ENCODE measurements at places on chromosomes 1 and 21.

- DNase-seq = no peak
Measured at GRCh38 chr1:1361233-1361981, 3.1 kb upstream of the MXRA8 start.

- DNase-seq = no peak
Measured at GRCh38 chr1:202439308-202439707, 90.8 kb downstream of the PPP1R12B start.

DNA sequence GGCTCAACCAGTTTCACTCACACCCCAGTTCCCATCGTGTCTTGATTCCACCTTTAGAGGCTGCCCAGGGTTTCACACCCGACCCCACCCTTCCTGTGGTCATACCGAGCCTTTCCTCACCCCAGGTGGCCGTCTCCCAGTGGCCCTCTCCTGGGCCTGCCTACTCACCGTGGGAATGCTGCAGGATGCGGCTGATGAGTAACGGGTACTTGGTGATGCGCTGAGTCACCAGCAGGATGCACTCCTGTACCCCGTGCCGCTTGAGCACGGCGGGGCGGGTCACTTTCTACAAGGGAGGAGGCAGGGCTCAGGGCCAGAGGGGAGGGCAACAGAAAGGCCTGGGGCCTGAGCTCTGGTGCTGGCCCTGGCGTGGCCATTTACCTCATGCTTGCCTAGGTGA lies 16.4 kb downstream of the ARHGEF2 start:
- DNase-seq = peak; percentile 42

GRCh38 chr1:113438505-113439276 lies 48.4 kb downstream of the MAGI3 start:
- no peak for DNase-seq

GRCh38 chr1:24973315-24973714 lies 43.2 kb upstream of the RUNX3 start:
- DNase-seq = no peak

DNA sequence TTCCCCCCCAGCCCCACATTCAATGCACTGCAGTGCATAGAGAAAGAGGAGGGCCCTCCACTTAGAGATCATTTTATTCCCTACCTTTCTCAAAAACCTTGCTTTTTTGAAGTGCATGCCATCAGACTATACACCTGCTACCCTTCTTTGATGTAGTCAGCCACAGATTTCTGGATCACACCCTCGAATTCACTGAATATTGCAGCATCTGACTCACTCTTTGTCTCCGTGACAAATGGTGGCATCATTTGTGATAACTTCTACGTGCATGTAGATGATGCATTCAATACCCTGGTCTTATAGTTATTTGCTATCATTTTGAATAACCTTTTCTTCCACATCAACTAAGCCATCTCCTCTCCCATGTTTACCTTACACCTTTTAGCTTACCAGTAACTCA lies 310.3 kb upstream of the SGIP1 start:
- no peak for DNase-seq

DNA sequence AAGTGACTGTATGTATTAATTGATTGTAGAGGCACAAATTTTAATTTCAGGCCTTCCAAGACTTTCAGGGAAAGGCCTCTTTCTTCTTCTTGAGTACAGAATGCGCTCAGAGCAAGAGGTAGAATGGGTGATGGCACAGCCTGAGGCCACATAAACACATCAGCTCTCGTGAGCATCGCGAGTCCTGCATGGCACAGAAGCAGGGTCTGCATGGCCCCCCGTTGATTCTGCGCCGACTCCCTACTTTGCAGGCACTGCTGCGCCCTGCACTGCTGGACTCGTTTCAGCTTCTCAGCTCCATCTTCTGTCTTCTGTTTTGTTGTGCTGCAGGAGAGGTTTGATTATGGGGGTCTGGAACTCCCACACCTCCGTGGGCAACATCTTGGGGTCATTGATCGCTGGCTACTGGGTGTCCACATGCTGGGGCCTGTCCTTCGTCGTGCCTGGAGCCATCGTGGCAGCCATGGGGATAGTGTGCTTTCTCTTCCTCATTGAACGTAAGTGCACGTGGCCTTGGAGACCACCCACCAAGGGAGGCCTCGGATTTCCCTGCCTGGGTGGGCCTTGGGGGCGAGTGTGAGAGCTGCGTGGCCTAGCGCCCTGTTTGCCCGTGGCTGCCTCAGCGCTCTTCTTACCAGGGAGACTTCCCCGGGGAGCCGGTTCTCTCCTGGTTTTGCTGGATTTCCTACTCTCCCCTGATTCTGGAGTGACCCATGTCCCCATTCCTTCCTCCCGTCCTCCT lies 29.6 kb downstream of the SLC37A1 start:
- no peak for DNase-seq

DNA sequence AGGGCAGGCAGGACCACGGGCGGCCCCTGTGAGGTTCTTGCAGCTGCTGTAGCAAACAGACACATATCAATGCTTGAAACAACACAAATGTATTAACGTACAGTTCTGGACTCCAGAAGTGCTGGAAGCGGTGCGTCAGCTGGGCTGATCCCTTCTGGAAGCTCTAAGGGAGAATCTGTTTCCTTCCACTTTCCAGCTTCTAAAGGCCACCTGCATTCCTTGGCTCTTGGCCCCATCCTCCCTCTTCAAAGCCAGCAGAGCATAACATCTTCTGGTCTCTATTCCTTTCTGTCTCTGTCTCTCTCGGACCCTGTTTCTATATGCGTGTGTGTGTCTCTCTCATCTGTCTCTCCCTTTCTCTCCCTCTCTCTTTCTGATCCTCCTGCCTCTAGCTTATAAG lies 102.3 kb downstream of the SPSB1 start:
- DNase-seq = no peak

GRCh38 chr1:59355361-59355760 lies 58.5 kb downstream of the FGGY start:
- DNase-seq = no peak

DNA sequence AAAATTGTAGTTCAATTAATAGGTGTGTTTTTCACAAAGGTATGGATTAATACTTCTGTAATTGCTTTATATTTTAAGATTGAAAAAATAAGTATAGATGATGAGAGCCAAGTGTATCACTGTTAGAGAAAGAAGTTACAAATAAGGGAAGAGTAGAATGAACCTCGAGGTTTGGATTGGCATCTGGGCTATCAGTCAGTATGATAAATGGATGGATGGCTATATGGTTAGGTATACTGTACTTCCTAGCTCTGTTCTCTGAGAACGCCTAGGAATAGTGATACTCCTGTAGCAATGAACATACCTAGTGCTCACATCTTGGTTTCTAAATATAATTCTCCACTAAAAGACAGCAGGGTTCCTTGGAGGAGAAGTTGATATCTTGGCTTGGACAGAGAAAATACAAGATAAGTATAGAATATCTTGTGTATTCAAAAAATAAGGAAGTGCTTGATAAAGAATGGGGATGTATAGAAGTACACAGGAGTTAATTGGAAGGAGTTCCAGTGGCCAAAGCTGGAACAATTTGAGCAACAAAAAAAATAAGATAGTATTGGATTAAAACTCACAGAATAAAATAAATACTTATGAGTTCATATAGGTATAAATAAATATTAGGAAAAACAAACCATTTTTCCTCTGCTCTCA lies 12.4 kb downstream of the IPO9 start:
- no peak for DNase-seq

DNA sequence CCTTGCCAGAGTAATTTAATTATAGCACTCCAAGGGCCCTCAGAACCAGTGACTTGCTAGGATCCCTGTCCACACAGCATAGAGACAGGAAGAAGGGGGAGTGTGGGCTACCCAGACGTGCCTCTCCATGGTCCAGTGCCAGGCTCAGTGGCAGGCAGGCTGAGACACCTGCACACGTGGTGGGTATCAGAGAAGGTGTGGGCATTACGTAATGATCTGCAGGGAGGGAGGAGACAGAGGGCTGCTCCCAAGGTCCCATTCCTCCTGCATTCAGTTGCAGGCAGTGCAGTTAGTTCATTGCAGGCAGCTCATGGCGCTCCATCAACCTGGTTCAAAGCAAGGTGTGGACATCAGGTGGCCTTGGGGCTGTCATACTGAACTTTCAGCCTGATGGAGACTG lies 49.9 kb downstream of the C8B start:
- no peak for DNase-seq

DNA sequence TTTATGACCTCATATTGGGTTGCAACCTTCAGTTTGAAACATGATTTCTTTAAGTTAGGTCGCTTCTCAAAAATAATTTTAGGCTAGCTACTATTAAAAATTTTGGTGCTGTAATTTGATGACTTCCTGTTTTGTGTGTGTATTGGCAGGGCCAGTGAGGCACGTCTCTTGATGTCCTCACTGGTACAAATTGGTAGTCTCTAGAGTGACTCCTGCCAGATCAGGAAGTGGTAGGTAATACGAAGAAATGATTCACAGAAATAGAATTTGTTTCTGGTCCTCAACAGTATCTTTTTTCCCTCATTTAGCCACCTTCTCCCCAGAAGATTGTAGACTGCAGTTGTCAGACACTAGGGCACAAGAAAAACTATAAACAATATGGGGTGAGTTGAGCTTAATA lies 120.9 kb upstream of the KIAA1614 start:
- no peak for DNase-seq

- DNase-seq = no peak
Measured at GRCh38 chr1:209651138-209651587, 1.1 kb downstream of the LAMB3 start.

DNA sequence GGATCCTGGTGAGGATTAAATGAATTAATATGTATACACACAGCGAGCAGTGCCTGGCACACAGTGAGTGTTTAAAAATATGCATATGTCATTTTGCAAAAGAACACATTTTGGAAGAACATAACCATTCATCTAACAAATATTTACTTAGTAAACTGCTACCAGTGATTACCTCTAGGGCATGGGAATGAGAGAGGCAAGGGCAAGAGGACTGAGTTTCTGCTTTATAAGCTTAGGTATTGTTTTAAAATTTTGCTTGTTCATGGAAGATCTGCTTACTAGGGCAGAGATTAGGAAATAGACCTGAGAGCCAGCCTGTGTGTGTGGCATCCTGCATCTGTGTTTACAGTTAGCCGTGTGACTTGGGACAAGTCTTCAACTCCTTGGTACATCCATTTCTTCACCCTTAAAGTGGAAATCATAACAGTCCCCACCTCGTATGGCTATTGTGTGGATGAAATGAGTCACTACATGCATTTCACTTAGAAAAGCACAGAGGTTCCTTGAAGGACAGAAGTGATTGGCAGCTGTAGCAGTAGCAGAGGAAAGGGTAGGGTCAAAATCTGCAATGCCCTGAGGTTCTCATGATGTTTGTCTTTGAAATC lies 198.5 kb upstream of the FMN2 start:
- no peak for DNase-seq

DNA sequence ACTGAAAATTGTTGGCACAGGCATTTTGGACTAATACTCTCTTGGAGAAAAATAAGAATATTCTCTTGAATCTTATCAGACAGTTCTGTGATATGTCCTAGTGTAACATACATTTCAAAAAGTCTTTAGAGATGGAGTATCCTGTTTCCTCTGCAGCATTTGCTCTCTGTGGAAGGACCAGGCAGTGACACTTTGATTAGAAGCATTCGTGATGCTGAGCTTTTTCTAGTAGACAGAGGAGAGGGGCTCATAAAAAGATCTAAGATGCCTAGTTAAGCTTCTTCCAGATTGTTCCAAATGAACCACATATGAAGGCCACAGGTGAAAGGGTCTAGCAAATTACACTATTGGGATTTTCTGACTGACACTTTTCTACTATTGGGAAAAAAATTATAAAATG lies 120.3 kb downstream of the C1orf21 start:
- no peak for DNase-seq

DNA sequence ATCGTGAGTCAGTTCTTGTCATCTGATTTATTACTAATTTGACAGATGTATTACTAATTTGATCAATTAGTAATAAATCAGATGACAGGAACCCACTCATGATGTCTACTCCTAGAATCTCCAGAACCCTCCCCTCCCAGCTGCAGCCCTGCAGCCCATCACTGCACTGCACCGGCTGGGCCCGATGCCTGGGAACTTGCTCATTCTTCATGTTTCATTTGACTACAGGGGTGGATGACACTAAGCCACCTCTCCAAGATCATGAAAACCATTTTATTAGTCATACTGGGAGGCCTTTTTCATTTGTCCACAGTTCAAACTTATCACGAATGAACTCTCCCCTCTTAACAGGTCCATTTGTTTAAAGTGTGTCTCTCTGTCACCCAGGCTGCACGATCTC lies 41.0 kb downstream of the KCNH1 start:
- DNase-seq = no peak

GRCh38 chr1:108695535-108695934 lies 3.4 kb downstream of the PRPF38B start:
- no peak for DNase-seq

DNA sequence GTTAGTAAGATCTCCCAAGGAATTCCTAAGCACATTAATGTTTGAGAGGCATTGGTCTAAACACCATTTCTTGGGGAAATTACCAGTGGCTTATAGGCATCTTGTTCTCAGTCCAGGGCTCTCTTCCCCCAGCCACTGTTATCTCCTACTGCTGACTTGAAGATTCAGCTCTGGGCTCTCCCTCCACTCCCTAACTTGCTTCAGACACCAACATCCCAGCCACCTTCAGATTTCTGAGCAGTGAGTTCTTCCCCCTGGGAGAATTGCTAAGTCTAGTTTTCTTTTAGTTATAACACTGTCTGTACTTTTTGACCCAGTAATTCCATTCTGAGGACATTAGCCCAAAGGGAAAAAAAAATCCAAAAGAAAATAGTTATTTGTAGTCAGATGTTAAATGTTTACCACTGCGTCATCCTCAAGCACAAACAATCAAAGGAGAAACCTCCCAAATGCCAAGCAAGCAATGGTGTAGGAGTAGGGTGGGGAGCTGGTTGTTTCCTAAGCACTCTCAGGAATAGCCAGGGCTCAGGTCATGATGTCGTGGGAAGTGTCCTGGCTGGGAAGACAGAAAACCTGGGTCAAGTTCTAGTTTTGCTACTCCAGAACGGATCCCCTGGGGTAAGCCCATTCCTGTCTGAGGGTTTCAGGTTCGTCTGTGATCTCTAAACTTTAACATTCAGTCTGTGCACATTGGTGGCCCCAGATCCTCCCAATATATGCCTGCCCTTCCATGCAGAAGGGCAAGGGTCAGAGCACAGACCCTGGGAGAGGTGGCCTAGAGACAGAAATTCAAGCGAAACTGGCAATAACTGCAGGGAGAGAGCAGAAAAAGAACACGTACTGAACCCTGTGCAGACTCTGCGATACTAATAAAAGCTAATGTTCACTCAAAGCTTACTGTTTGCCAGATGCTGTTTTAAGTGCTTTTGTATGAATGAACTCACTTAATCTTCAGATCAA lies 191.1 kb upstream of the FGGY start:
- no peak for DNase-seq

DNA sequence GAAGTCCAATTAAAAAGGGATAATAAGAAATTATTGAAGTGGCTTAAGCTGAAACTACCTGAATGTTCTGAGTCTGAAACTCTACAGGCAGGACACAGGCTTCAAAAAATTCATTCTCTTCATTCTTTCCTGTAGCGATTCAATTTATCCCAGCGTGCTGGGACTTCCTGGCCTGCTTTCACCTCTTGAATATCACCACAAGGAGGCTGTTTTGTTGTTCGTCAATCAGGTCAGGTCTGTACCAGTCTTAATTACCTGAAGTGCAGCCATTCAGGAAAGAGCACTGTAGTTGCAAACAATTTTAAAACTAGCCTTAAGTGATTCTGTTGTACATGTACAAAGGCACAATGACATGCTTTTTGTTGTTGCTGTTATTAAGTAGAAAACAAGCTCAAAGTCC lies 38.4 kb downstream of the FYB2 start:
- no peak for DNase-seq

- DNase-seq = no peak
Measured at GRCh38 chr1:41724248-41724647, 194.5 kb downstream of the HIVEP3 start.

- DNase-seq = no peak
Measured at GRCh38 chr1:221164951-221165838, 286.0 kb downstream of the HLX start.

- no peak for DNase-seq
Measured at GRCh38 chr1:100366209-100366525, 13.9 kb downstream of the CDC14A start.

Data from anterior cingulate cortex (tissue), 58 donors.